Fibroblast of mammary gland (primary cell): ENCODE measurements at places on chromosomes 3 and 15.

- no peak for DNase-seq
Measured at GRCh38 chr3:140344082-140344454, 333.8 kb upstream of the TRIM42 start.

GRCh38 chr15:95293456-95294031, 1037.0 kb upstream of the NR2F2 start:
- peak; percentile 19 for DNase-seq

GRCh38 chr15:71752604-71753289, 57.6 kb upstream of the NR2E3 start:
- peak; percentile 98 for DNase-seq

GRCh38 chr3:195011231-195011834, 259.6 kb downstream of the XXYLT1 start:
- DNase-seq = no peak

DNA sequence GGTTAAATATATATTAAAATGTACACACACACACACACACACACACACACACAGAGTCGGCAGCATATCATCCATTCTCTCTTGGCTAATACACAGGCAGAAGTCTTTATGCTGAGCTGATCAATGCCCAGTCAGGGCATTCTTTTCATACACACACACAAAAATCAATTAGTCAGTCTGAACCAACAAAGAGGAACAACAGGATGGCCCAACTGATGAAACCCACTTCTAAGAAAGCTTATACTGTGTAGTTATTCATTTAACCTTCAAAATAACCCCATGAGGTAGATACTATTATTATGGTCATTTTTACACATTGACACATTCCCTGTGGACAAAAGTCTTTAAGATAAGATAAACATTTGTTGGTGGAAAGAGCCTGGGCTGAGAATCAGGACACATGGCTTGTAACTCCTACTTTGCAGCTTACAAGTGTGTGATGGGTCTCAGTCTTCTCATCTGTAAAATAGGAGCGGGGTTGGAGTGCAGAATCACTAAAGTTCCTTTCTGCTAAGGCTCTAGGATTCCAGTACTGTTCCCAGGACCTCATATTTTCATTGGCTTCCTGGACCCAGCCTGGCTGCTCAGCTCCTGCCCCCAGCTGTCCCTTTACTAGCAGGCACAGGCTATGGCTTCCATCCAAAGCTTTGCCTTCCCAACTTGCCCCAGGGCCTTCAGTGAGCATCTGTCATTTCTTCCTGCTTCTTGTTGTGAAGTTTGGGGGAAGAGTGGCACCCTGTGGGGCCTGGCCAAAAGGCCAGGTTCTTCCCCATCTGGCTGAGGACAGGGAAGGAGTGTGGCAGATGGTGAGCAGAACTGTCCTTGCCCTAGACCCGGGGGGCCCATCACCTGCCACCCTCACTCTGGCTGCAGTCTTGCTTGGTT, 27.2 kb upstream of the GLCE start:
- no peak for DNase-seq

DNA sequence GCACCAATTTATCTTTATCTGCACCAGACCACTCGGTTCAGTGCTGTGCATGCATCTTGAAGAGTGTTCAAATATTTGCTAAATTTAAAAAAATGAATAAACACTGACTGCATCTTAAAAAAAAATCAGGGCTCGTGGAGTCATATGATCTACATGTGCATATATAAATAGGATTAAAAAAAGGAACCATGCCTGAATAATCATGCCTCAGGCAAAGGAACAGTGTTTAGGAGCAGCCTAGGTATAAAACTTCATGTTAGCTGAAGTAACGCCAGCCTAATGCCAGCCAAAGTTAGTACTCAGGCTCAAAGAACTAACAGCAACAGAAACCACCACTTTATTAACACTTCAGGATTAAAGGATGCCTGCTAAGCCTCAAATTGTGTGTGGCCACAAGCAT, 9.5 kb downstream of the ABCC5 start:
- DNase-seq = no peak
